ENCODE measurements at places on chromosomes 5 and 9.

DNA sequence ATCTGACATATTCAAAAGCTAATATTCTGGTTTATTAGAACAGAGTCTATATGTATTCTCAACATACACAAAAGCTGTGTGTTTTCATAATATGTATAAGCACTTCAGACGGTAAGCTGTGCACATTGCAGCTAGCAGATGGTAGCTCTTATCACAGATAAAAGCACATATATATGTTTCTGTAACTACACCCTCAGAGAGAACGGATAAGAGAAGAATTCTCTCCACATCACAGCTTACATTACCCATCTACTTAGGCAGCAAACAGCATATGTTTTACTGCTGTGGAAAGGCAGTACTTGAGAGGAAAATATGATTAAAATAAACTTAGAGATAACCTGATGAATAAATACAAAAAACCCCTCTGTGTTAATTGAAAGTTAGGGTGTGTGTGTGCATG is 450.9 kb upstream of the ZNF608 start:
- no peaks in the 10 kb centered on the region for H3K36me3 ChIP-seq
- DNase-seq, result no peak
- H3K4me1 ChIP-seq, result peaks cover 24% of the 10 kb centered on the region
- H3K27me3 ChIP-seq, result no peaks in the 10 kb centered on the region

DNA sequence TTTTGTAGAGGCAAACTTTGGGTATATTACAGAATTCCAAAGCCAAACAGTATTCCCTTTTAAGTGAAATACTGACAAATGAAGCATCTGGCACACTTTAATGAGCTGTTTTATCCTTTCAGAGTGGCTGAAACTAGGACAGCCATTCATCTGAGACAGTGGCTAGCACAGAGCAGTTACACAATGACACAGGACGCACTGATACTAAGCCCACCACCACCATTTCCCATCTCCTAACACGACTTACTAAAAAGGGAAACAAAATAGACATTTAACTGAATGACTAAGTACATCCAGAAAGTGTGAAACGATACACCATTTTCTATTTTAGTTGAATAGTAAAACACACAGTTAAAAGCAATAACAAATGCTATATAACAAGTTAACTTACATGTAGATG is 120.4 kb upstream of the RETREG1 start:
- no peak for DNase-seq
- no peaks in the 10 kb centered on the region for H3K27me3 ChIP-seq
- peak overlapping the region; percentile 42 for H3K27ac ChIP-seq
- peaks cover 47% of the 10 kb centered on the region for H3K4me1 ChIP-seq
- no peak overlapping the region for H3K4me3 ChIP-seq

DNA sequence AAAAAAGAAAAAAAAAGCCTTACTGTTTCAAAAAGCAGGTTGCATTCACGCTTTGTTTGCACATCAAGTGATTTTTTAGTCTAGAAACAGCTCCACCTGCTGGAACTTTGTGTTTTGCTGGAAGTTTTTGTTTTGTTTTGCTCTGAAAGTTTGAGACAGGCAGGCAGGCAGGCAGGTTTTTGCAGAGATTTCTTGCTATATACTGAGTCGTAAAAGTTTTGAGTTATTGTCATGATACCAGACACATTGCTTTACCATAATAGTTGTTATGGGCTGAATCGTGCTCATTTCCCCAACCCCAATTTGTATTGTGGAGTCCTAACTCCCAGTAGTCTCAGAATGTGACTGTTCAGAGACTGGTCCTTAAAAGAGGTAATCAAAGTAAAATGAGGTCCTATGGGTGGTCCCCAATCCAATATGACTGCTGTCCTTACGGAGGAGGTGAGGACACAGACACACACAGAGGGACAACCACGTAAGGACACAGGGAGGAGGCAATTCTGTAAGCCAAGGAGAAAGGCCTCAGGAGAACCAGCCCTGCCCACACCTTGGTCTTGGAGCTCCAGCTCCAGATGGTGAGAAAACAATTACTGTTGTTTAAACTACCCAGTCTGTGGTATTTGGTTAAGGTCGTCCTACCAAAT is 20.9 kb downstream of the OR2Y1 start:
- no peaks in the 10 kb centered on the region for H3K4me1 ChIP-seq
- DNase-seq, result no peak
- H3K4me3 ChIP-seq, result no peak overlapping the region
- H3K27ac ChIP-seq, result no peak overlapping the region

- H3K27ac ChIP-seq, result peak within 1 kb of the TSS; percentile 87
- no peaks in the 10 kb centered on the region for H3K27me3 ChIP-seq
- peak; percentile 85 for DNase-seq
- H3K4me3 ChIP-seq, result peak within 1 kb of the TSS; percentile 83
These were observed at the start of gene LPAR1 for GRCh38 chr9:111038331-111039230. LPAR1 (minus strand) TSS chr9:111038470; CDS start chr9:110972117, 66,353 bp downstream.

GRCh38 chr9:37410969-37411785 is 11.3 kb upstream of the GRHPR start:
- H3K4me3 ChIP-seq, result no peak overlapping the region
- H3K4me1 ChIP-seq, result peaks cover 21% of the 10 kb centered on the region
- DNase-seq, result no peak
- no peak overlapping the region for H3K27ac ChIP-seq
- no peaks in the 10 kb centered on the region for H3K27me3 ChIP-seq
- H3K36me3 ChIP-seq, result no peaks in the 10 kb centered on the region

DNA sequence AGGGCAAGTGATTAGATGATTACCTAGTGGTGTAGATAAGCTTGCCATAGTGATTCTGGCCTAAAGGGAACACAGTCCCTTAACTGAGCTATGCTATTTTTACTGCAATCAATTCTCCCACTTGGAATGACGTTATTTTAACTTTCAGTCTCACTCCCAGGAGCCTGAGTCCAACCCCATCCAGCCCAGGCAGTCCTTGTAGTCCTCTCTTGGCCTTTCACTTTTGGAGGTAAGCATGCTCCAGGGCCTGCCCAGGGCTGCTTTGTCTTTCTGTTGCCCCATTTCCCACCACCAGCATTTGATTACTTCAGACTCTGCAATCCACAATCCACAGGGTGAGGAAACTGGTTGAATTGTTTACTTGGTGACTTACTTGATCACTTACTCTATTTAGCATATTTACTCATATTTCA is 233.0 kb downstream of the CD180 start:
- no peaks in the 10 kb centered on the region for H3K36me3 ChIP-seq
- H3K4me1 ChIP-seq, result peaks cover 34% of the 10 kb centered on the region
- H3K4me3 ChIP-seq, result no peak overlapping the region
- H3K27ac ChIP-seq, result no peak overlapping the region

- peaks cover 14% of the 10 kb centered on the region for H3K4me1 ChIP-seq
- peaks cover 7% of the 10 kb centered on the region for H3K36me3 ChIP-seq
- no peak overlapping the region for H3K27ac ChIP-seq
- DNase-seq, result no peak
- H3K27me3 ChIP-seq, result no peaks in the 10 kb centered on the region
- no peak overlapping the region for H3K4me3 ChIP-seq
These were observed 50.4 kb downstream of the CERT1 start for GRCh38 chr5:75460942-75461610.

DNA sequence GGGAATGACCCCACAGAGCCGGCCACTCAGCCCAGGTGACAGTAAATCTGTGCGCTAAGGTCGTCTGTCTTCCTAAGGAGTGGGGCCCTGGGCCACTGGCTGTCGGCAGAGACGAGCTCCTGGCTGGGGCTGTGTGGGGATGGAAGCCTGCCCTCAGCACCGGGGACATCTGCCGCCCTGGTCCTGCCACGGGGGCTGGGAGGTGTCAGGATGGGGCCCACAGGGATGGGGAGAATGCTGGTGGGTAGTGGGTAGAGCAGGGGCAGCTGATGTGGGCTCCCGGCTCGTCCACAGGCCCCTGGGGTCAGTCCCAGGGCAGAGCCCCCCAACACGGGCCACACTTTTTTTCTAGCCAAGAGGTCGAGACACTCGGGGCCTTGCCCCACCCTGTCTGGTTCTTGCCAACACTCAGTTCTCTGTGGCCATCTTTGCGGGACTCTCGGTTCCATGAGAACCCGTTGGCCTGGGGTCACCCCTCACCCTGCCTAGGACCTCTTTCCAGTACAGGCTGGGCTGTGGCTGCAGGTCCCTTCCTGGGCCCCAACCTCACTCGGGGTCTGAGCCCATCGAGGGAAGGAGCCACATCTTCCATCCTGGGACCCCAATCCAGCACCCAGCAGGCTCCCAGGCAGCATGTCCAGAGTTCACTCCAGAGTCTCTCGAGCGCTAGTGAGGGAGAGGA is 45.0 kb downstream of the DBH start:
- H3K36me3 ChIP-seq, result no peaks in the 10 kb centered on the region
- peaks cover 7% of the 10 kb centered on the region for H3K27me3 ChIP-seq
- no peak overlapping the region for H3K4me3 ChIP-seq
- no peak overlapping the region for H3K27ac ChIP-seq
- H3K4me1 ChIP-seq, result peaks cover 14% of the 10 kb centered on the region
- peak; percentile 83 for DNase-seq
